ENCODE measurements at places on chromosomes 7 and 10.

DNA sequence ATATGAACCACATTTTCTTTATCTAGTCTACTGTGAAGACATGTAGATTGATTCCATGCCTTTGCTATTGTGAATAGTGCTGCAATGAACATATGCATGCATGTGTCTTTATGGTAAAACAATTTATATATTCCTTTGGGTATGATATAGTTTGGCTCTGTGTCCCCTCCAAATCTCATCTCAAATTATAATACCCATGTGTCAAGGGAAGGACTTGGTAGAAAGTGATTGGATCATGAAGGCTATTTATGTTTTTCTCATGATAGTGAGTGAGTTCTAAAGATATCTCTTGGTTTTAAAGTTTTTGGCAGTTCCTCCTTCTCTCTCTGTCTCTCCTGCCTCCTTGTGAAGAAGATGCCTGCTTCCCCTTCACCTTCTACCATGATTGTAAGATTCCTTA, 248.7 kb downstream of the GPR37 start:
- no peak overlapping the region for H3K27ac ChIP-seq
- H3K36me3 ChIP-seq: no peaks in the 10 kb centered on the region
- DNase-seq: no peak
- H3K4me1 ChIP-seq: no peaks in the 10 kb centered on the region
- no peaks in the 10 kb centered on the region for H3K27me3 ChIP-seq

DNA sequence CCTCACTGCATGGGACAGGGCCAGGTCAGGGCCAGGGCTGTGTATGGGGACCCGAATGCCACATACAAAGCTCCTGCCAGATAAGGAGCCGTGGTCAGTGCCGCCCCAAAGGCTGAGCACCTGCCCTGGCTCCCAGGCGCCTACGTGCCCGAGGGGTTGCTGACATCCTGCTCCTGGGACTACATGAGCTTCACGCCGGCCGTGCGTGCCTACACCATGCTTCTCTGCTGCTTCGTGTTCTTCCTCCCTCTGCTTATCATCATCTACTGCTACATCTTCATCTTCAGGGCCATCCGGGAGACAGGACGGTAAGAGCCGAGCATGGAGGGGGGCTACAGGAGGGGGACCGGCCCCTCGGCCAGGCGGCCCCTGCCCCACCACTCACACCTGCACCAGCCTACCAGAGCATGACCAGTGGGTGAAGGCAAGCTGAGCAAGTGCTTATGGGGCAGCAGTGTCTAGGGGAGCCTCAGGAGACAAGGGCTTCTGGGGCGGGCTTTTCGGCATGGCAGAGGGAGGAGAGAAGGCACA, 4.9 kb downstream of the OPN4 start:
- no peak overlapping the region for H3K27ac ChIP-seq
- peaks cover 2% of the 10 kb centered on the region for H3K4me1 ChIP-seq
- H3K27me3 ChIP-seq: no peaks in the 10 kb centered on the region
- H3K36me3 ChIP-seq: no peaks in the 10 kb centered on the region
- no peak for DNase-seq

GRCh38 chr10:126233182-126234148, 154.8 kb downstream of the ADAM12 start:
- peaks cover 2% of the 10 kb centered on the region for H3K4me1 ChIP-seq
- no peaks in the 10 kb centered on the region for H3K27me3 ChIP-seq
- no peak for DNase-seq
- H3K4me3 ChIP-seq: no peak overlapping the region

GRCh38 chr7:128453836-128454804, 1.6 kb upstream of the HILPDA start:
- peaks cover 17% of the 10 kb centered on the region for H3K4me1 ChIP-seq
- H3K27ac ChIP-seq: peak overlapping the region; percentile 63

DNA sequence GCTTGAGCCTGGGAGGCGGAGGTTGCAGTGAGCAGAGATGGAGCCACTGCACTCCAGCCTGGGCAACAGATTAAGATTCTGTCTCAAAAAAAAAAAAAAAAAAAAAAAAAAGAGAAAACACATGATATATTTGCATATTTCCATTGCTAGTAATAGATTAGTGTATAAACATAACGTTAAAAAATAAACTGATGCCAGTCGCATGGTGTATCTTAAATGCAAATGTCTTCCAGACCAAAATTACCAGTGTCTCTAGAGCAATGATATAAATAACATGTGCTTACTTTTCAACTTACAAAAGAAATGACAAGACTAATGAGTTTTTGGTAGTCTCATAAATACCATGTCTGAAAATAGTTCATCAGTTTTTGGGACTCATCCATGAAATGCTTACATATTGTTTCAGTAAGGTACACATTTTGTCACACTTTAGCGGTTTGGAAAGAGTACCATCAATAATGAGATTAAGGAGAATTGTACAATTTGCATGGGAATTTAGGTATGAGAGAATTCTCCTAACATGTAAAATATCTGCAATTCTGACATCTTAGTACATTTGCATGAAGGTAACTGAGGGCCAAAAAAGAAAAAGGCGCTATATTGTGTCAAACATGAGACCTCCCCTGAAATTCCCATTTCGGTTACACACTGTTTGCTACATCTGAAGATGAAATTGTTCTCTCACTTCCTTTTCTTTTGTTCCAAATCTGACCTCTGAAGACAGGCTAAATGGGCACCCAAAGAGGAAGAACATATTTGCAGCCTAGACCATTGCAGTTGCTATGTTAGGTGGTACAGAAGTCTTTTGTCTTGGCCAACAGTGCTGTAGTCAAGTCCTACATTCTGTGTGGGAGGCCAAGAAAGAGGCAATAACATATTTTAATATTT, 51.5 kb upstream of the PIP4K2A start:
- H3K27me3 ChIP-seq: no peaks in the 10 kb centered on the region
- no peaks in the 10 kb centered on the region for H3K4me1 ChIP-seq
- no peaks in the 10 kb centered on the region for H3K36me3 ChIP-seq
- no peak overlapping the region for H3K27ac ChIP-seq

GRCh38 chr10:14574291-14574690, 200.4 kb downstream of the FAM107B start:
- no peak for DNase-seq
- no peaks in the 10 kb centered on the region for H3K27me3 ChIP-seq
- peaks cover 9% of the 10 kb centered on the region for H3K36me3 ChIP-seq
- no peak overlapping the region for H3K4me3 ChIP-seq
- peaks cover 27% of the 10 kb centered on the region for H3K4me1 ChIP-seq
- no peak overlapping the region for H3K27ac ChIP-seq

- DNase-seq: no peak
- no peaks in the 10 kb centered on the region for H3K27me3 ChIP-seq
- no peaks in the 10 kb centered on the region for H3K36me3 ChIP-seq
- peaks cover 2% of the 10 kb centered on the region for H3K4me1 ChIP-seq
- no peak overlapping the region for H3K4me3 ChIP-seq
Measured at GRCh38 chr7:7100432-7100849, 81.9 kb upstream of the C1GALT1 start.

DNA sequence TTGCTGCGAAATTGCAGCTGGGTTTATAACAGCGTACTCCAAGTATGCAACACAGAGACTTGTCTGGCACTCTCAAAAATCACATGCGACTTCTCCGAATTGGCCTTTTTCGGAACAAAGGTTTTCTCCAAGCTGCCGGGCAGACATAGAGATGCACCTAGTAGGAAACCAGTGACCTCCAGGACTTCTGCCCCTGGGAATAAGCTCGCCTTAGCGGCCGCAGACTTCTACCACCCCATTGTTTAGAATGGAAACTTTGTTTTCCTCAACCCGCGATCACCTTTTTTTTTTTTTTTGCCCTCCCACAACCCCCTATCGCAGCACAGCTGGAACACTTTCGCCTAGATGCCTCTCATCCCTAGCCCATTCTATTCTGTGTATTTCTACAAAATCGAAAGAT, 4.9 kb upstream of the HOXA10 start:
- no peaks in the 10 kb centered on the region for H3K4me1 ChIP-seq
- H3K27ac ChIP-seq: no peak overlapping the region
- H3K36me3 ChIP-seq: no peaks in the 10 kb centered on the region
- H3K27me3 ChIP-seq: peaks cover 88% of the 10 kb centered on the region
- H3K4me3 ChIP-seq: no peak overlapping the region

- H3K4me3 ChIP-seq: no peak overlapping the region
- H3K4me1 ChIP-seq: peaks cover 37% of the 10 kb centered on the region
- peaks cover 25% of the 10 kb centered on the region for H3K36me3 ChIP-seq
- no peaks in the 10 kb centered on the region for H3K27me3 ChIP-seq
Measured at GRCh38 chr7:55191926-55192692, 173.0 kb upstream of the LANCL2 start.

DNA sequence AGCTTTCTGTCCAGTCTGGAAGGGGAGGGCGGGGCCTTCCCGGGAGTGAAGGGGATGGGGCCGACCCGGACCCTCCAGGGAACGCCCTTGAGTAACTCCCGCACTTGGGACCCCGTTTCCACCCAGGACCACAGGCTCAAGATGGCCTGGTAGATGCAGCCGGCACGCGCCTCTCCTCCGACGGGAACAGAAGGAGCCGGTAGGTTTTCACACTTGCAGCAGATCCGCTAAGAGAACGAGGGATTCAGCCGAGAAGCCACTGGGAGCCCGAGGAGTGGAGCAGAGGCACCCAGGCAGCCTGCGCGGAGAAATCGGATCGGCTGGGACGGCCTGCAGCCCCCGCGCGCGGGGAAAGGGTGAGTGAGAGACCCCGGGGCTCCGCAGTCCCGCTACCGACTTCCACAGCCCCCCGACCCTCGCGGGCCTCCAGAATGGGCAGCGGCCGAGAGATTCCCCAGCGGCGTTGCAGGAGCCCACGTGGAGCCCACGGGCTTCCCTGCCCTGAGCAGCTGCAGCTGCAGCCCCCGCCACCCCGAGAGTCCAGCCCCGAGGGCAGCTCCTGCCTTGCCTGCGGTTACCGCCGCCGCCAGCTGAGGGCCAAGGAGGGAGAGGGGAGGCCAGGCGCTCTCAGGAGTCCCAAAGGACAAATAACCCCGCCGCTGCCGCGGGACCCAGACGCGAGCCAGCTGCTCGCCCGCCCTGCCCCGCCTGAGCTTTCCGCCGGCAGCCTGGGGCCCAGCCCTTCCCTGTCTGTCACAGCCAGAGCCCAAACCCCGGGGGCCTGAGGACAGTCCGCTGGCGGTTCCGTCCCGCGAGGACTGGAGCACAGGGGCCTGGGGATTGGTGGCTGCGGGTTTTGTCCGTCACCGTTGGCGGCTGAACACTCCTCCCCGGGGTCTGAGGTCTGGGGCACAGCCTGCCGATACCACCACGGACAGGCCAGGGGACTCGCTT, 21.8 kb downstream of the IFT22 start:
- DNase-seq: no peak
- H3K4me1 ChIP-seq: no peaks in the 10 kb centered on the region
- H3K36me3 ChIP-seq: no peaks in the 10 kb centered on the region

DNA sequence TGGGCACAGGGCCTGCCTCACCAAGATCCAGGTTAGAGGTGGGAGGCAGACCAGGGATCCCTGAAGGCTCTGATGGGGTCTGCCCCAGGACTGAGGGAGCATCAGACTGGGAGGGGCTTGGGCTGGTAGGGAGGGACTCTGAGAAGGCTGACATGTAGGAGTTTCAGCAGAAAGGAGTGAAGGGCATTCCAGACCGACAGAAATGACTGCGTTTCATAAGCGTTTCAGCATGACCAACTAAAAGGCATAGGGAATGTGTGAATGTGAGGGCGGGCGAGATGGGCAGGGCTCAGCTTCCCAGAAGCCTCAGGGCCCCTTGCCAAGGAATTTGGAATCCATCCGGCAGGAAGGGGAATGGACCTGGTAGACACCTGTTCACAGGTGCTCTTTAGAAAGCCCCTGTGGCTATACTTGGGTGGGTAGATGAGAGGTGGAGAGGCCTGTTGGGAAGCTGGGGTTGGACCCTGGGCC, 24.9 kb upstream of the SLC29A3 start:
- DNase-seq: no peak
- H3K27ac ChIP-seq: no peak overlapping the region
- H3K36me3 ChIP-seq: peaks cover 8% of the 10 kb centered on the region
- no peaks in the 10 kb centered on the region for H3K27me3 ChIP-seq
- H3K4me3 ChIP-seq: no peak overlapping the region

GRCh38 chr7:143289421-143289820, 1.3 kb downstream of the CASP2 start:
- DNase-seq: peak; percentile 48
- H3K4me3 ChIP-seq: peak overlapping the region; percentile 93
- H3K27ac ChIP-seq: no peak overlapping the region
- H3K36me3 ChIP-seq: peaks cover 16% of the 10 kb centered on the region

GRCh38 chr10:70357565-70357964, 24.9 kb downstream of the LRRC20 start:
- peak; percentile 77 for DNase-seq
- H3K4me3 ChIP-seq: no peak overlapping the region
- H3K27ac ChIP-seq: peak overlapping the region; percentile 38
- peaks cover 17% of the 10 kb centered on the region for H3K4me1 ChIP-seq
- H3K36me3 ChIP-seq: no peaks in the 10 kb centered on the region

- no peaks in the 10 kb centered on the region for H3K36me3 ChIP-seq
- no peak for DNase-seq
- no peaks in the 10 kb centered on the region for H3K27me3 ChIP-seq
Measured at GRCh38 chr7:4001742-4002141, 680.4 kb upstream of the FOXK1 start.

GRCh38 chr7:44279731-44280505, 45.5 kb downstream of the CAMK2B start:
- no peaks in the 10 kb centered on the region for H3K36me3 ChIP-seq
- peaks cover 5% of the 10 kb centered on the region for H3K4me1 ChIP-seq
- H3K27ac ChIP-seq: no peak overlapping the region
- H3K4me3 ChIP-seq: no peak overlapping the region
- no peak for DNase-seq
- peaks cover 19% of the 10 kb centered on the region for H3K27me3 ChIP-seq

DNA sequence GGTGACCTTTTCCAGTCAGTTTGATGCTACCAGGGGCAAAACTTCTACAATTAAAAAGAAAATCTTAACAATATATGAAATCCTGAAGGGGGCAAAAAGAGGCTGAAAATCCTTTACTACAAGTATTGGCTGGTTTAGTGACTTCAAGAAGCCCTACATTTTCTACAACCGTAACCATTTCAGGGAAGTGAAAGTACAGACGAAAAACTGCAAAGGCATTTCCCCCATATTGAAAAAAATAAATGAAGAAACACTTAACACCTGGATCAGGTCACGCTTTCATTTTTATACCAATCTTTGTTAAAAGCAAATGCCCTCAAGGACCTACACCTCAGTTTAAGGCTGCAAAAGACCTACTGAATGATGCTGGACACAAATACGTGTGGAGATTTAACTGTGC, 38.6 kb downstream of the IL6 start:
- H3K4me1 ChIP-seq: no peaks in the 10 kb centered on the region
- no peaks in the 10 kb centered on the region for H3K27me3 ChIP-seq
- no peak for DNase-seq
- no peak overlapping the region for H3K4me3 ChIP-seq

GRCh38 chr10:33387720-33388119, 53.3 kb upstream of the NRP1 start:
- peaks cover 1% of the 10 kb centered on the region for H3K27me3 ChIP-seq
- no peak overlapping the region for H3K4me3 ChIP-seq
- H3K36me3 ChIP-seq: no peaks in the 10 kb centered on the region
- peaks cover 2% of the 10 kb centered on the region for H3K4me1 ChIP-seq
- H3K27ac ChIP-seq: no peak overlapping the region
- DNase-seq: no peak

DNA sequence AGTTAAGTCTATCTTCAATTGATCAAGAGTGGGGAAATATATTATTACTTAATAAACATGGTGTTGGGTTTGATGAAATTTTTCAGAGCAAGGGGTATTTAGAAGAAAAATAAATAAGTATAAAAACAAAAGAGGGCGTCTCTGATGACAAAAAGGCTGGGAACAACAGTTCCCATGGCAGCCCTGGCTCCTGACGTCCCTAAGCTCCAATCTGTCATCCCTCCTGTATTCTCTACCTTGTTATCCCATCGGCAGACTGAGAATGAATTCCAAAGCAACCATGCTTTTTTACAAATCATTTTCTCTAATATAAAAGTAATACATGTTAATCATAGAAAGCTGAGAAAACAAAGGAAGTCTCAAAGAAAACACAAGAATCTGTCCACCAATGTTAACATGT, 55.5 kb downstream of the SORBS1 start:
- H3K36me3 ChIP-seq: no peaks in the 10 kb centered on the region
- 0 out of 2 replicates have a peak, but pooled peaks cover 2% of the 10 kb centered on the region for H3K4me1 ChIP-seq
- H3K27me3 ChIP-seq: no peaks in the 10 kb centered on the region
- no peak overlapping the region for H3K27ac ChIP-seq
- H3K4me3 ChIP-seq: no peak overlapping the region
